Lower lobe of right lung (tissue), 2 donors: ENCODE measurements at places on chromosomes 5 and 9. TPM values are rescaled to one million over a fixed set of nuclear protein-coding genes. Genes with fewer than 3 reads are reported as not detected.

BRINP1 gene
- total RNA-seq = 1.5 TPM

LOX gene
- total RNA-seq = 16.2 TPM

DRD1 gene
- 0.62 TPM for total RNA-seq

FOXE1 gene
- not detected for total RNA-seq

PCA3 gene
- not detected for total RNA-seq

C5orf46 gene
- total RNA-seq = not detected

PSD2 gene
- not detected for total RNA-seq

CCDC112 gene
- total RNA-seq = 7.4 TPM

CDHR2 gene
- 0.62 TPM for total RNA-seq

NUTM2F gene
- total RNA-seq = not detected

TIGD6 gene
- 4.8 TPM for total RNA-seq

FAM163B gene
- not detected for total RNA-seq

PAXX gene
- total RNA-seq = 45.1 TPM

PRR16 gene
- 0.95 TPM for total RNA-seq

OR2S2 gene
- total RNA-seq = not detected

PFN3 gene
- total RNA-seq = not detected

MAML1 gene
- total RNA-seq = 27.8 TPM

TRPM6 gene
- total RNA-seq = 0.44 TPM

GABRA6 gene
- not detected for total RNA-seq

SH2D3C gene
- total RNA-seq = 59.4 TPM

TMEM267 gene
- total RNA-seq = 12.7 TPM

SPINK13 gene
- not detected for total RNA-seq

PRLR gene
- total RNA-seq = 3.2 TPM

RAD1 gene
- total RNA-seq = 25.6 TPM

OTP gene
- not detected for total RNA-seq

ORM2 gene
- total RNA-seq = 3.1 TPM

FOXI1 gene
- total RNA-seq = not detected

DENND1A gene
- 23.0 TPM for total RNA-seq

ELOVL7 gene
- total RNA-seq = 5.8 TPM

INIP gene
- 21.0 TPM for total RNA-seq

ARSI gene
- total RNA-seq = 3.5 TPM
